ENCODE measurements at places on chromosomes 6 and 20. TPM values are rescaled to one million over a fixed set of nuclear protein-coding genes. Genes with fewer than 3 reads are reported as not detected.

- no peak for DNase-seq
- H3K27ac ChIP-seq = no peak overlapping the region
- H3K27me3 ChIP-seq = peaks cover 32% of the 10 kb centered on the region
- H3K4me3 ChIP-seq = peak overlapping the region; percentile 72
Observed at GRCh38 chr20:63554361-63555278, 661 bp downstream of the FNDC11 start.

Gene COL11A2
- total RNA-seq = 1.3 TPM

DNA sequence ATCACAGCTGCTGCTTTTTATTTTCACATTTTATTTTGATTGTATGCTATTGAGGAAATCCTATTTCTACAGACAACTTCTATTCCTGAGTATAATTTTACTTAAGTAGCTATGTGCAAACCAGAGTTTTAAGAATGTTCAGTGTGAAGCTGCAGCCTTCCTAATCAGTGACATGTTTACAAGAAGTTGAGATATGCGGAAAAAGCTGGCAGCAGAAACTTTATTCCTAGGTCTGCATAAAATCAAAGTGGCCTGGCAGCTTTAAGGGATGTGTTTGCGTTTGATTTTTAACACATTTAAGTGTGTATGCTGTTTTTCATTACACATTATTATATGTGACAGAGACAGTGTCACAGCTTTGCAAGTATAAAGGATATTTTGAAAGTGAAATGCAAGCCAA lies 26.3 kb downstream of the MAPK14 start:
- peaks cover 20% of the 10 kb centered on the region for H3K36me3 ChIP-seq
- H3K27me3 ChIP-seq = no peaks in the 10 kb centered on the region
- H3K4me1 ChIP-seq = peaks cover 71% of the 10 kb centered on the region

Gene WFDC10A
- total RNA-seq = not detected

Gene ADAT2
- 1.5 TPM for total RNA-seq

Gene LAMA2
- total RNA-seq = 185 TPM

GRCh38 chr6:157563611-157564284 lies 182.8 kb downstream of the ZDHHC14 start:
- no peaks in the 10 kb centered on the region for H3K36me3 ChIP-seq
- no peaks in the 10 kb centered on the region for H3K4me1 ChIP-seq
- no peaks in the 10 kb centered on the region for H3K27me3 ChIP-seq
- no peak overlapping the region for H3K4me3 ChIP-seq
- H3K27ac ChIP-seq = no peak overlapping the region

- no peak overlapping the region for H3K4me3 ChIP-seq
- peaks cover 9% of the 10 kb centered on the region for H3K36me3 ChIP-seq
- peaks cover 39% of the 10 kb centered on the region for H3K4me1 ChIP-seq
- DNase-seq = no peak
- peak overlapping the region; percentile 71 for H3K27ac ChIP-seq
Observed at GRCh38 chr20:17936286-17936760, 32.3 kb downstream of the SNX5 start.

Gene TMEM170B
- 4.4 TPM for total RNA-seq

- no peak overlapping the region for H3K27ac ChIP-seq
- no peaks in the 10 kb centered on the region for H3K27me3 ChIP-seq
- no peak overlapping the region for H3K4me3 ChIP-seq
- no peaks in the 10 kb centered on the region for H3K4me1 ChIP-seq
- no peak for DNase-seq
- no peaks in the 10 kb centered on the region for H3K36me3 ChIP-seq
Observed at GRCh38 chr6:120473804-120474203, 860.5 kb downstream of the TBC1D32 start.

Gene BPIFB4
- total RNA-seq = not detected

- no peaks in the 10 kb centered on the region for H3K4me1 ChIP-seq
- DNase-seq = no peak
- H3K4me3 ChIP-seq = no peak overlapping the region
- no peaks in the 10 kb centered on the region for H3K36me3 ChIP-seq
Observed at GRCh38 chr6:113574147-113574546, 283.0 kb upstream of the MARCKS start.

Gene PRR18
- total RNA-seq = not detected

DNA sequence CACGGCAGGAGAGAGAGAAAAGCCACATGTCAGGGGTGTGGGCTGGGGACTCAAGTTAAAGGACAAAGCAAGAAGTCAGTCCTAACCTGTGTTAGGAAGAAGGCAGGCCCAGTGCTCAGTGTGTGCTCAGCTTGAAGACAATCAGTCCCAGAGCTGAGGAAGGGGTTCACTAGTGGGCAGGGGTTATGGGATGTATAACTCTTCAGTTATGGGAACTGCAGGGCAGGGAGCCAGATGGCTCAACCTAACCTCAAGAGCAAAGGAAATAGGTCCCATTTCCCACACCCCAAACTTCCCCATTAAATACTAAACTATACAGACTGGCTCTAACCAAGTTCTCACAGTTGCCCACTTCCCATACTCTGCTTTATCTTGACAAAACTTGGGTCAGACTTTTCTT lies 7.4 kb upstream of the SSTR4 start:
- H3K27me3 ChIP-seq = peaks cover 63% of the 10 kb centered on the region
- no peak overlapping the region for H3K27ac ChIP-seq
- H3K4me3 ChIP-seq = no peak overlapping the region
- peaks cover 25% of the 10 kb centered on the region for H3K4me1 ChIP-seq
- H3K36me3 ChIP-seq = no peaks in the 10 kb centered on the region
- DNase-seq = no peak

DNA sequence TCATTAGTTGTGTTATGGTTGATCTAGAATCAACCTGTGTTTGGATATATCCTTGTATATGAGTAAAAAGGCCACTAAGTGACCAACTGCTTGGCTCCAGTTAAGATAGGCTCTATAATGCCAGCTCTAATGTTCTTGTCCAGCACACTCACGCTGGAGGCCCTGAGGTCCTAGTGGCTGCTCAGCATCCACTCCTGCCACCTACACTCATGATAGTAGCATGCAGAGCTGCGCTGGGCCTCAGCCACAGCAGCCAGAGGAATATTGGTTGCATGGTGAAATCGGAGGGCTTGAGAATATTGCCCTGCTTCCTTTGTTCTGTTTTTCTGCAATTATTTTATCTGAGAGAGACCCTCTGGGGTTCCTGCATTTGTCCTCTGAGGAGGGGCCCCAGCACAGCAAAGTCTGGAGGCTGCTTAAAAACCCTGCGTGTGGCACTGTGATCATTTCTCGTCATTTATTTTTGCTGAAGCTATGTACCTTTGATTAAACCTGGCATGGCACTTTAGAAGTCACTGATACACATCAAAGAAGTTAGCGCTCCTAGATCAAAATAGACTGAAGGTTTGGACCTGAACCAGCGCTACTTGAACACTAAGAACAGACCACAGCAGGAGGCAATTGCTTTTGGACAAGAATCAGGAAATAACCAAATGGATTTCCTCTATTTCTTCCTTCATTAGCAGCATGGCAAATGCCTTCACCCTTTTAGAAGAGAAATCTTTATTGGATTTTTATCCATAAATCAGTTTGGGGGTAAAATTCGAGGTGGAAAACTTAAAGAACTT lies 398.4 kb upstream of the ID4 start:
- DNase-seq = no peak
- H3K27ac ChIP-seq = no peak overlapping the region
- H3K4me3 ChIP-seq = no peak overlapping the region
- no peaks in the 10 kb centered on the region for H3K4me1 ChIP-seq

Gene WFDC2
- total RNA-seq = not detected

Gene HSPA12B
- total RNA-seq = 12.5 TPM

Measured in left ventricle myocardium inferior (tissue), 1 donor.